ENCODE measurements at places on chromosomes 4 and X.
A peak's percentile ranks its signal among the peaks of the same experiment; 100 is the strongest.

DNA sequence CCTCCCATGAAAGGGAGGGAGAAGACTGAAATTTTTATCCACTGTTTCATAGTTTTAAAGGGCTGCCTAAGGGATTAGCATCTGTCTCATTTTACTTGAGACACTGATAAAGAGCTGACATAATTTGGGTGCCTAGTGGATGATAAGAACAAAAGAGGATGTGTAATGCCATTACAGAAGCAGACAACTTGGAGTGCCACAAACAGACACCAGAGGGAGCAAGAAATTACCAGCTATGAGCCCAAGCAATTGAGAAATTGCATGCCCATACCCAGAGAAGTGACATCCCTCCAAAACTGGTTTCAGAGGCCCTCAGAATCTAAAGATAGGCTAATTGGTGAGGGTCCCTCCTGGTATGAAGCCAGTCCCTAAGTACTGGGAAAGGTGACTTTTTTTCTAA, 38.5 kb upstream of the POU3F4 start:
- DNase-seq: peak; percentile 2

- DNase-seq: no peak
Observed at GRCh38 chr4:139275281-139275735, 4.7 kb downstream of the MGARP start.

DNA sequence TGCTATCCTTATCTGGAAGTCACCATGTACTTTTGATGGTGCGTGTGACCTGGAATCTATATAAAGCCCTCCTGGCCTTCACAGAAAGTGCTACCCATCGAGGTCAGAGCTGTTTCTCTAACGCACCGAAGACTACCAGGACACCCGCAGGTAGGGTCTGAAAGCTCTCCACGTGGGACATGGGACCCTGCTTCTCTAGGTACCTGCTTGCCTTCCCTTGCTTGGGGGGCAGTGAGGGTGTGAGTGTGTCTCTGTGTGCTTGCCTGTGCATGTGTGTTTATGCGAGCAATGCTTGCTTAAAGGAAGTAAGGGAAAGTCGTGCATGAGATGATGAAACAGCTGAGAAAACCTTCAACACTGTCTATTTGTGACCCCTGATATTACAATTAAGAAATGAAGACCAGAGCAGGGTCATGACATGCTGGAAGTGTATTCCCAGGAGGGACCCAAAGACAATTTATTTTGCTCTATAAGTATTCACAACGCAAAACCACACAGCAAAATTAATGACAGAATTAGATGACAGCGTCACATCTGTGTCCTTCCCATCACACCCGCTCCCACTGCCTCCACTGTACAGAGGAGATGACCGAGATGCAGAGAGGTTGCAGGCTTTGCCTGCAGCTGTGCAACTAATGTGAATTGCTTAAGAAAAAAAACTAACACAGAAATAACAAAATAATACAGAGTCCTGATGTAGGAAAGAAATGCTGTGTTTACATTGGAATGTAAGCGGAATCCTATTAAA, 76.4 kb upstream of the HELT start:
- DNase-seq: no peak

- no peak for DNase-seq
Observed at GRCh38 chr4:128869776-128870509, 60.4 kb downstream of the JADE1 start.

DNA sequence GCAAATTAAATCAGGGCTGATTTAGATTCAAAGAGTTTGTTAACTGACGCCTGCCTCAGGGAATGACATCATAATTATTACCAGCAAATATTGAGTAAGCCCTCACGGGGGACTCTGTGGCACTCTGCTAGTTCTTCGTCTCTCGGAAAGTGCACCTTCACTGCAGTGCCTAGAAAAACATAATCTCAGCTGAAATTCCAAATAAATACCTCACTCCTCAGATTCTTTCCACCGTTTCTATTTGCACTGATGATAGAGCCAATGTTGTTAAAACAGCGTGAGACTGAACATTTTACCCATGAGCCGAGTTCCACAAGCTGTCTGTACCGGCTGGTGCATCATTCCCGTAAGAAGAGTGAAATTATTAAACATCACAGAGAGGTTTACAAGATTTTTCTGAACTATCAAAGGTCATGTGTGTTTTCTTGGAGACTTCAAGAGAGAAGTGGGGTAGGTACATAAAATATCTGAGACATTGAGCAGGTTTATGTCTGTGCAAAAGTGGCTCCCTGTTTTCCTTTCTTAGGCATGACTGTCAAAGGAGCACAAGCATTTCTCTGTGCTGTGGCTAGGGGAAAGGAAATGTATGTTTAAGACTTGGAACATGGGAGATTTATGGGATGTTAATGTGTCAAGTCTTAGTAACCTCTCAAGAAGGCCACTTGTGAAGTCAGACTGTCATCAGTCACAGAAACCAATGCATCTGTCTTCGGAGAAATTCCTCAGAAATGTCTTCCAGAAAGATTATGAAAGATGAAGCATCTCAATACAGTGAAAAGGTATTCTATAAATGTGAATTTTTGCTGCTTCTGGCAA, 119.6 kb downstream of the CBLL2 start:
- DNase-seq: peak; percentile 7

DNA sequence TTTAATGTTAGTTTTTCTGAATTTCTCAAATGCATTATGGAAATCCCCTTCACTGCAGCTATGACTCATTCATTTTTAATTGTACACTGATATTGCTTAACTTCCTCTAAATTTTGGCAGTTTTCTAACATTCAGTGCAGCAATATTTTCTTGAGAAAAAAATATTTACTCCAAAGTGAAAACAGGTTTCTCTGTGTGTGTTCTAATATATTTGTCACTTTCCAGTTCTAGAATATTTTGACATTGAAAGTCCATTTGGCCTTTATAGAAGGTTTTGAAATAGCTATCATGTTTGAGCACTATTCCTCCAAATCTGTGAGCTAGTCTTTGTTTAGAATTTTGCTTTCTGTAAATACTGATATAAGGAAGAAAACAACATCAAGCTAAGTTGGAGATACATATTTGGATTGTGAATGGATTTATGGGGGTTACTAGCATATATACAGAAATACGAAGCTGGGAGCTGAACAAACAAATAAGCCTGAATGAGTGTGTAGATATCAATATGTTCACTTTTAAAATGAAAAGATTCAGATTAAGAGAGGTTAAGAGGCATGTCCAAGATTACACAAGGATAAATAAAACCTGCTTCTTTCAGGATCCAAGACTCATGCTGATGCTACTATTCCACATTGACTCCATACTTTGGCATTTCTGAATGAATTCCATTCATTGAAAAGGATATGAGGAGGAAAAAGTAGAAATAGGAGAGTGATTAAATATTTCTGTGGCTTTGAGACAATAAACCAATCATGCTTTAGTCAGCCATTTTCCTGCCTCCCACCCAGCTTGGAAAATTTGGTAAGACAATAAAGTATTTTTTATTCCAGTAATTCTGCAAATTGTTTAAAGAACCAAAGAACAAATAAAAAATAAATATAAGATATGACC, 57.3 kb upstream of the SLIT2 start:
- peak; percentile 53 for DNase-seq

DNA sequence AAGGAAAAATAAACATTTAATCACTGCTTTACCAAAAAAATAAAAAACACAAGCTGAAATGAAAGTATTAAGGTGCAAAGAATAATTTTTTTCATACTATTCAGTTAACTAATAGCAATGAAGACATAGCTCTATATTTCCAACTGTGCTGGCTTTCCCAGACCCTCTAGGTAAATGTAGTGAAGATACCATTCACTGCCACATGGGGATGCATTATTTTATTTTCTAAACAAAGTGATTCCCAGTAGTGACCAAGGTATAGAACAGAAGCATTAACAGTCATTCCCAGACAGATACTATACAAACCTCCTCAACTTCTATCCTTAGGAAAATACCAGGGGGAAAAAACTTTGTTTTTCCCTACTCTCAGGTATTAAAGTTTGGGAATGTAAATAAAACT, 39.4 kb downstream of the ANTXR2 start:
- no peak for DNase-seq

GRCh38 chr4:169756971-169757574, 671 bp downstream of the HPF1 start:
- no peak for DNase-seq

Data from AG20443 (cell line).